ENCODE measurements at places on chromosomes 11 and 22.
A peak's percentile ranks its signal among the peaks of the same experiment; 100 is the strongest.

- DNase-seq, result no peak
Observed at GRCh38 chr11:10017050-10017449, 277.0 kb downstream of the SBF2 start.

GRCh38 chr11:15468466-15468865, 353.7 kb downstream of the INSC start:
- DNase-seq, result no peak

DNA sequence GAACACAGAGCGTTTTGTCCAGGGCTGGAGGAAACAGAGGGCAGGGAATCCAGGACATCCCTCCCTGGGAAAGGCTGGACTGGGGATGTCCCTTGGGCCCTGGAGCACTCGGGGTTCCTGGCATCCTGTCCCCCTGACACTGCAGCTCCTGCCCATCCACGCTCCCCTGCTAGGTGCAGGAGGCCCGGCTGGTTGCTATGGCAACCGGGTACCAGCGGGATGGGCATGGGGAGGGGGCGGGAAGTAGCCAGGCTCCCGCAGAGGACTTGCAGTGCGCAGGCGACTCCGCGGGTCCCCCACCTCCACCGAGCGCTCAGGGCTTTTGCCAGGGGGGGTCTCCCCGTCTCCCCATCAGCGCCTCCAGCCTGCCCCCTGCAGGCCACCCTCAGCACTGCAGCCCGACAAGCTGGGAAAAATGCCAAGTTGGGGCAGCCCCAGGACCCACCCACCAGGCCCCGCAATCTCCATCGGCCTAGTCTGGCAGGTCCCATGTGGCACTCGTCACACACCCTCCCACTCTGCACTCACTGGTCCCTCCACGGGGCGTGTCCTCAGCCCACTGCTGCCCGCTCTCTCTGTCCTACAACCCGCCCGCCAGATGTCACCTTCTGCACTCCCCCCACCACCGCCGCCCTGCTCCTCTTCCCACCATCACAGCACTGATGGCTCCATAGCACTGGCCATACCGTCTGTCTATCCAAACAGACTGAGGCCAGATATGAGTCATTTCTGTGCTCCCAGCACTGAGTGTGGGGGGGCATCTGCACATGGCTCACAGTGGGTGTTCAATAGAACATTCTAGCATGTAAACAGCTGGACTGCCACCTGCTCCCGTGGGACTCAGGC, 31.5 kb downstream of the KIAA0930 start:
- peak; percentile 43 for DNase-seq

DNA sequence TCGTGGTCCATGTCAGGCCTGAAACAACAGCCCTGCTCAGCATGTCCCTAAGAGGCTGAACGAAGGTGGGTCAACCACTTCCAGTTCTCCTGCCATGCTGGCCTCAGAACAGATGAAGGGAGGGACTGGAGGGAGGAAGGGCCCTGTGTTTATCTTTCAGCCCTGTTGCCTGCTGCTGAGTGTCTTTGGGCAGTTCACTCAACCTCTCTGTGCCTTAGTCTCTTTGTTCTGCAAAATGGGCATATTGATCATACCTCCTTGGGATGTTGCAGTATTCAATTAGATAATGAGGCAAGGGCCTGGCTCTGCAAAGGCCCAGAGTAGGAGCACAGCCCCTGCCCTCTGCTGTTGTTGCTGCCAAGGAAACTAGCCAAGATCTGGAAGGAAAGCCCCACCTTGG, 207.5 kb downstream of the MN1 start:
- DNase-seq, result no peak

DNA sequence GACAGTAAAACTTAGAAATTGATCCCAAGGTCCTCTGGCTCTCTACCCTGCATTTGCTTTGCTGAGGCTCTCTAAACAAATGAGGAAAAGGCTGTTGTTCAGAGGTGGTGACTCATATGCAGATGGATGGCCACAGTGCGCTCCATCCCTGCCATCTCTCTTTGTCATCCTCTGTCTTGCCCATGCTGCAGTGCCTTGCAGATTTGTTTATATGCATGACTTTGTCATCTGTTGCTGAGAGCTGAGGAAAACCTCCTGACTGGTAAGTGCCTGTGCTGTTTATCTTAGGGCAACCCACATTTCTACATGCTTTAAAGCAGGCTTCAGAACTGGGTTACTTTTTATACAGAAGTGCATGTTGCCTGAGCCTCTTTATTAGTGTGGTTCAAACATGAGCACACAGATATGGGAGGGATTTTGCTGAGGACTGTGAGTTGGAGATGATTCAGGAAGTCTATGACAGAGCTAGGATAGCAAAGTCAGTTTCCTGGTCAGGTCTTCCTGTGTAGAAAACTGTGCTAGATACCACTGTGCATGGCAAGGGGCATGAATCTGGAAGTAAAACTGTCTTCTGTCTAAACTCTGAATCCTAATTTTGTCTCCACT, 57.4 kb downstream of the JAM3 start:
- no peak for DNase-seq

DNA sequence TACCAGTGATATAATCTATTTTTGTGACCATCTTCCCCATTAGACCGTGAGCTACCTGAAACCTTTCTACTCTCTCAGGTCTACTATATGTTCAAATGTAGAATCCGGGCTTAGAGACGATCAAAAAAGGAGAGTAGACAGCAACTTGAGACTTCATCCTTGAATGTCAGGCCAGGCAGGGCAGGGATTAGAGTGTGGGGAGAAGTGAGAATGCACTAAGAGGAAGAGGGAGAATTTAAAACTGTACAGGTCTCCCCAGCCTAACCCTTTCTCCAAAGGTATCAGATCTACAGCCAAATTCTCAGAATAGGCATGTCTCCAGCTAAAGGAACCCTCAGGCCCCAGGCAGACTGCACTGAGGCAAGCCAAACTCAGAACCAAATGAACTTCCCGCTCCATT, 935 bp downstream of the LAMTOR1 start:
- no peak for DNase-seq

DNA sequence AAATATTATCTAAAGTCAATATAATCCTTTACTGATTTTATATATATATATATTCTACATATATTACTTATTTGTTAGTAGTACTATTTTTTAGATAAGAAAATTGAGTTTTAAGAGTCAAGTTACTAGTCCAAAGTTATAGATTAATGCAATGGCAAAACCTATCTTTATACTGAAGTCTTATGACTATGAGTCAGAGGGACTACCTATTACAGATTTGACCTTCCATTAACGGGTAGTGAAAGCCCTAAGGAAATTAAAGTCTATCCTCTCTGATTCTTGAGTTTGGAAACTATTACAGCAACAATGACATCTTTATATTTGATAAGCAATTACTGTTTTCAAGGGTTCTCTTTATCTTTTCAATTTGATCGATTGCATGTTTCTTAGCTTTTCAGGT, 315.8 kb downstream of the CASP12 start:
- DNase-seq, result no peak

DNA sequence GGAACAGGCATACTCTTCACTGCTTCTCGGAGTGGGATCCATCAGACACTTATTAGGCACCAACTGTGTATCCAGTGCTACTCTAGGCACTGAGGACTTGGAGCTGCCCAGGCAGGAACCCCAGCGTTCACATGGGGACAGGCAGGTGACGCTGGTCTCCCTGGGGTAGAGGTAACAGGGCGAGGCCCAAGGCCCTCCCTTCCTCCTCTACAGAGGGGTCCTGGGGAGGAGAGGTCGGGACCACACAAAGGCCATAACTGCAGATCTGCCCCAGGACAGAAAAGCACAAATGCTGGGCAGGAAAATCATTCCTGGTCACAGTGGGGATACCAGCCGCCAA, 262.2 kb downstream of the BRD1 start:
- no peak for DNase-seq

GRCh38 chr11:15195454-15196200, 80.9 kb downstream of the INSC start:
- DNase-seq, result peak; percentile 22

GRCh38 chr11:70131606-70132190, 53.6 kb downstream of the ANO1 start:
- no peak for DNase-seq

DNA sequence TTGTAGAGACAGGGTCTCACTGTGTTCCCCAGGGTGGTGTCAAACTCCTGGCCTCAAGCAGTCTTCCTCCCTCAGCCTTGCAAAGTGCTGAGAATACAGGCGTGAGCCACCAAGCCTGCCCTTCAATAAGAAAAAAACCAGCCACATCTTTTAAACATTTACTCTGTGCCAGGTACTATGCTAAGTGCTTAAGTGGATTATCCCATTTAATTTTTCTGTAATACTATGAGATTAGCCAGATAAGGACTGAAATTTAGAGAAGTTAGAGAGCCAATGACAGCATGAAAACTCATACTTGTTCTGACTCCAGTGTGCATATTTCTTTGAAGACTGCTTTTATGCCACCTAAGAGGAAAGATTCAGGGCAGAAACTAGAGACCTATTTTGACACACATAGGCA, 35.7 kb downstream of the PPME1 start:
- DNase-seq, result no peak

DNA sequence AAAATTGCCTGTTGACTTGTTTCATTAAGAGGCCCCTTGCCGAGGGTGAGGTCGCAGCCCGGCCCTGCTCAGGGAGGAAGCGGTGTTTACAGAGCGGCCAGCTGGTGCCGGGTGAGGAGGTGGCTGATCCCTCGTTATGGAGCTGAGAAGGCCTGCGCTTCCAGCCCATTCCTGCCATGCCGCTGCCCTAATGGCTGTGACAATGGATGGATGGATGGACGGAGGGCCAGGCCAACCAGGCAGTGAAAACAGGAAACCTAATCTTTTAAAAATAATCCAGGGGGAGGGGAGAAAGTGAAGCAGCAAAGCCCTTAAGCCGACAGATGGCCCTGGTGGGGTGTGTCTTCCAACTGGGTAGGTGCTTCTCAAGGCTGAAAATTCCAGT, 38.5 kb downstream of the BCR start:
- no peak for DNase-seq

GRCh38 chr11:13446444-13446843, 16.6 kb downstream of the BTBD10 start:
- DNase-seq, result no peak

DNA sequence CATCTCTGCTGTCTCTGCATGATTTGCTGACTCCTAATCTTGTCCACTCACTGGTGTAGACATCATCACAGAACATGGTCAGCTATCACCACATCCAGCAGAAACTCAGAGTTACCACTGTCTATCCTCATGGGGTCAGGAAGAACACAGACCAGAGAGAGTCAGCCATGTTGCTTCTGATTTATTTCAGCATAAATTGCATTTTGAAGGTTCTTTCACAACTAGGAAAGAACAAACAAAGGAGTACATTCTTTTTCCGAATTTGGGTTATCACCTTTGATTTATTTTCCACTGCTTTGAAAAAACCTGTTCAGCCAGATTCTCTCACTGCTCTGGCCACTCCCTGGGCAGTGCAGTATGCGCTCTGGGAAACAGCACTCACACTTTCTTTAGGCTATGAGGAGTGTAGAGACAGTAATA, 172.0 kb upstream of the MTMR2 start:
- DNase-seq, result no peak

GRCh38 chr11:44815917-44816456, 89.2 kb downstream of the TSPAN18 start:
- no peak for DNase-seq

DNA sequence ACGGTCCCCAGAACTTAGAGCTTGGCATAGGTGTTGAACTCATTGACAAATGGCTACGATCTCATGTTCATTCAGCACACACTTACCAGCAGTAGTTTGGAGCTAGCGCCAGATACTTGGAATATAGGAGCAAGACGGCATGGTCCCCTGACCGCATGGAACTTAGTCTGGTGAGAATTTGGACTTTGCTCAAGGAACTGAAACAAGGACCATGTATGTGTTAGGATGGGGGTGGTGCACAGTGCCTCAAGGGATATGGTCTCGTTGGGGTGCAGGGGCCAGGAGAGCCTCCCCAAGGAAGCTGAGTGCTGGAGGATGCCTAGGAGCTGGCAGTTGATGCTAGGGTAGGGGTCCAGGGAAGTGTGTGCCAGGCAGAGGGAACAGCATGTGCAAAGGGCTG, 119.2 kb downstream of the KIAA1671 start:
- DNase-seq, result no peak

DNA sequence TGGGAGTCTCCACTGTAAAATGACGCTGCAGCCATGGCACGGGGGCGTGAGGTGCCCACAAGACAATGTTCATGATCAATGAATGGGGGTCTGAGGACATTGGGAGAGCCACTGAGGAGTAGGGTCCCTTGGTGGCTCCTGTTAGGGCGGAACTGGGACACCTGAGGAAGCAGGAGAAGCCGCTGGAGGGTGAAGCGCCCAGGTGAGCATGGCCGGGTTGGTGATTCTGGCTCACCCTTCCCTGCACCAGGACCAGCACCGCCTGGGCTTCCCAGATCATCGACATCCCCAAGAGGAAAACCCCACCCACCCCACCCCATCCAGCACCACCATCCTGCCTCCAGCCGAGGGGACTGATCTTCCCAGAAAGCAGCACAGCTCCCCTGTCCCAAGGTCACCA, 30.6 kb downstream of the SHANK2 start:
- no peak for DNase-seq

GRCh38 chr22:42303396-42304323, 33.2 kb upstream of the TCF20 start:
- no peak for DNase-seq

DNA sequence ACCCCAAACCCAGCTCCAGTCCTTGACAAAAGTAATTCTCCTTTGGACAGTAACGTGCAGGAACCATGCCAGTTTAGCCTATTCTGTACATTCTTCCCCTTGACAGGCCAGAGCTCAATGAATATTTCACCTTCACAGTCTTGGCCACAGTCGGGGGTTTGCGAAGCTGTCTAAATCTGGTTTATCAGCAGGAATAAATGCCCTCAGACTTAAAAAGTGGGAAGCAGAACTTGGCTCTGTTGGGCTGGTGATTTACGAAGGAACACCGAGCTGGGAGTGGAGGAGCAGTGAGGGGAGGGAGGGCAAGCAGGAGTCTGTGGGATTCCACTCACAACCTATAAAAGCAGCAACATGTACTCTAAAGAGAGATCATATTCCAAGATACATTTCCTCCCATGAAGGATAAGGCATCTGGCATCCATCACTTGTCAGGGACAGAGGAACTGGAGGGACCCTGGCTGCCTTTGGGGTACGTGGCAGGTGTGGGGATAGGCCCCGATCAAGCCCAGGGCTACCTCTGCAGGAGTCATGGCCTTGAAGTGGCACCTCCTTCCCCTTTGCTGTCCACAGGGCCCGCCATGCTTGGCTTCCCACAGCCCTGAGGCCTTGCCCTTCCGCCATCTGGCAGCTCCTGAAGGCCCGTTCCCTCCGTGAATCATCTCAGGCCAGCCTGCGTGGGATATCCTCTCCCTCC, 154.3 kb downstream of the ADAMTS15 start:
- no peak for DNase-seq

GRCh38 chr22:30928401-30928800, 40.2 kb downstream of the MORC2 start:
- DNase-seq, result no peak

- DNase-seq, result no peak
Observed at GRCh38 chr22:41028841-41029240, 63.6 kb upstream of the EP300 start.

- no peak for DNase-seq
Observed at GRCh38 chr22:37043828-37044538, 7.6 kb upstream of the KCTD17 start.

DNA sequence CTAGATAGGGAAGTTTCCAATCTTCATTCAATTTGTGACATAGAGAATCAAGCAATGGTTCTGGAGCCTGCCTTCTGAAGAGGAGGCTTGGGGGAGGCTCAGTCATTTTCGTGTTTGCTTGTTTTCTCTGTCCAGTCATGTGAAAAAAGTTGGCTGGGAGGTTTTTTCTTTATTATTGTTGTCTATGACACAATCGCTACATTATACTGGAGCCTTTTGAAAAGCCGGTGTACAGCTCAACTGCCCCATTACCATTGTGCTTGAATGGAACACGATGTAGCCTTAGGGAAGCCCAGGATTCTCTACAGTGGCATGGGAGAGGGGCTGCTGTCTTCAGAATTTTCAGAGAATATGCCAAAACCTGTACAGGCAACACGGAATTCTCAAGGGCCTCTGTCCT, 57.9 kb upstream of the NCAM1 start:
- DNase-seq, result no peak

All from H1 (cell line).